ENCODE measurements at places on chromosomes 13 and 19. TPM values are rescaled to one million over a fixed set of nuclear protein-coding genes. Genes with fewer than 3 reads are reported as not detected.

The NDUFB7 gene
- total RNA-seq: 501 TPM

The ZNF426 gene
- total RNA-seq: 14.1 TPM

DNA sequence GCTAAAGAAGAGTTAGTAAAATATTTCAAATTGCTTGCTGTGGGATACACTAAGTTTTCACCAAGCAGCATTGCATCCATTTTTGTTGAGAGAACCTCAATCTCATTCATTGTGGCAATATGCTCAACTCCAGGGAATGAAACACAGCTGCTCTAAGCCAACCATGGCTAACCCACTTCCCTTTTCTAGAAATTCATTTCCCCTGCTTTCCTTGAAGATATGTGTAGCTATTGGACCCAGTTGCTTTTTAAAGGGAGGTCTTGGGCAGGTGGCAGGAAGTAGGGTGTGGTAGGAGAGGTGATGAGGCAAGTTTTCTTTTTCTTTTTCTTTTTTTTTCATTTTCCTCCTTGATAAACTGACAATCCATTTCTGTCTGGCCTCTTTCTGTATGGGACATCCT, 452.2 kb downstream of the FGF14 start:
- H3K27me3 ChIP-seq: no peaks in the 10 kb centered on the region
- H3K36me3 ChIP-seq: no peaks in the 10 kb centered on the region
- no peak overlapping the region for H3K27ac ChIP-seq
- peaks cover 3% of the 10 kb centered on the region for H3K4me1 ChIP-seq
- H3K4me3 ChIP-seq: no peak overlapping the region
- DNase-seq: no peak

GRCh38 chr19:18966307-18966706, 25.3 kb upstream of the HOMER3 start:
- H3K4me3 ChIP-seq: no peak overlapping the region
- peak overlapping the region; percentile 74 for H3K27ac ChIP-seq

- H3K36me3 ChIP-seq: peaks cover 19% of the 10 kb centered on the region
- H3K4me3 ChIP-seq: peak within 1 kb of the TSS; percentile 65
- no peak within 1 kb of the TSS for H3K27ac ChIP-seq
- H3K4me1 ChIP-seq: peaks cover 24% of the 10 kb centered on the region
Measured at GRCh38 chr19:18895824-18896341, at the start of gene CERS1. Gene CERS1, minus strand, starts transcription at chr19:18896158. Its CDS starts 86 bp downstream, at chr19:18896072.

GRCh38 chr13:106681997-106682396, 114.1 kb upstream of the ARGLU1 start:
- no peak overlapping the region for H3K4me3 ChIP-seq
- peaks cover 32% of the 10 kb centered on the region for H3K4me1 ChIP-seq
- H3K36me3 ChIP-seq: no peaks in the 10 kb centered on the region
- peak overlapping the region; percentile 53 for H3K27ac ChIP-seq
- H3K27me3 ChIP-seq: no peaks in the 10 kb centered on the region

DNA sequence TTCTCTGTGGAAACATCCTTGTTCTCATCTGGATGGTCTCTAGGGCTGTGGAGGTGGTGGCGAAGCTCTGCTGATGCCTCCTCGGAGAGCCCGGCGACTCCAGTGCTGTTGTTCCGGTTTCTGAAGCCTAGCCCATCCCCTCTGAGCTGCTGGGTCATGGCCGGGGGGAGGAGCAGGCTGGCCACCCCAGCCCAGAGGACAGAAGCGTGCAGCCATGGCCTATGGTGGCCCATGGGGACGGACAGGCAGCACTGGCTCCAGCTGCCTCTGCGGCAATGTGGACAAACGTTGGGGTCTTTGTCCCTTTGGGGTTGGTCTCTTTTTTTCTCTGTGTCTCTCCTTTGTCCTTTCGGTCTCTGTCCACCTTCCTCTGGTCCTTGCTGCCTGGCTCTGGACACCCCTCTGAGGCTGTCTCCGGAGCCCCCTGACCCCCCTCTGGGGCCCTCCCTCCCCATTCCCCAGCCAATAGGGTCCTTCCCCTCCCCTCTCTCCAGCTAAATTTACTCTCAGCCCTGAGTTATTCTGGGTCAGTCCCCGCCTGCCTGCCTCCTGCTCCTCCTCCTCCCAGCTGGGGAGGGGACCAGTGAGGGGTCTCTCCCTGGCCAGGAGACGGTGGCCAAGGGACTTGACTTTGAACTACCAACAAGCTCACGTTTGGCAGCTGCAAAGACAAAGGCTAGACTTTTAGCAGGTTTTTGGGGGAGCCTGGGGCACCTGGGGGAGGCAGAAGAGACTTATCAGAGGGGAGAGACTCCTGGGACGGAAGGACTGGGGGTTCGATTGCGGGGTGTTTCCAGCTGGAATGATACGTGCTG, at the start of gene HRC:
HRC (minus strand) TSS at position 392 of the 815 bp plus-strand sequence; CDS start at position 233, 159 bp downstream.
- H3K4me1 ChIP-seq: peaks cover 64% of the 10 kb centered on the region
- H3K27ac ChIP-seq: peak within 1 kb of the TSS; percentile 95
- H3K27me3 ChIP-seq: no peaks in the 10 kb centered on the region
- H3K36me3 ChIP-seq: no peaks in the 10 kb centered on the region
- DNase-seq: peak; percentile 76
- peak within 1 kb of the TSS; percentile 80 for H3K4me3 ChIP-seq

DNA sequence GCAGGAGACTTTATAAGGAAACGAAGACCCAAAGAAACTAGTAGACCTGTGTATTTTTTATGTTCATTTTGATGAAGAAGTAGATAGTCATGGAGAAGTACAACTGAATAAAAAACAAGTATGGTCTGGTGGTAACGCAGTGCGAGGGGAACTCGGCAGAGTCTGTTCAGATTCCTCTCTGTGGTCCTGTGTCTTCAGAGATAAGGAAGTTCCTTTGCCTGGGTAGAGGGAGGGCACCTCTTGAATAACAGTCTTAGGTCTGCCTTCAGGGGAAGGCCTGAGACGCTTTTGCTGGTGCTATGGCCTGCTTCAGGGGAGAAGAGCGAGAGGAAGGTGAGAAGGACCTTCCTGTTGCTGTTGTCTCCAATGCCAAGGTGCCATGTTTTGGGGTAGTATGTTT, 25.9 kb upstream of the SLC46A3 start:
- no peak for DNase-seq
- H3K27me3 ChIP-seq: no peaks in the 10 kb centered on the region
- no peaks in the 10 kb centered on the region for H3K36me3 ChIP-seq
- H3K4me1 ChIP-seq: no peaks in the 10 kb centered on the region

DNA sequence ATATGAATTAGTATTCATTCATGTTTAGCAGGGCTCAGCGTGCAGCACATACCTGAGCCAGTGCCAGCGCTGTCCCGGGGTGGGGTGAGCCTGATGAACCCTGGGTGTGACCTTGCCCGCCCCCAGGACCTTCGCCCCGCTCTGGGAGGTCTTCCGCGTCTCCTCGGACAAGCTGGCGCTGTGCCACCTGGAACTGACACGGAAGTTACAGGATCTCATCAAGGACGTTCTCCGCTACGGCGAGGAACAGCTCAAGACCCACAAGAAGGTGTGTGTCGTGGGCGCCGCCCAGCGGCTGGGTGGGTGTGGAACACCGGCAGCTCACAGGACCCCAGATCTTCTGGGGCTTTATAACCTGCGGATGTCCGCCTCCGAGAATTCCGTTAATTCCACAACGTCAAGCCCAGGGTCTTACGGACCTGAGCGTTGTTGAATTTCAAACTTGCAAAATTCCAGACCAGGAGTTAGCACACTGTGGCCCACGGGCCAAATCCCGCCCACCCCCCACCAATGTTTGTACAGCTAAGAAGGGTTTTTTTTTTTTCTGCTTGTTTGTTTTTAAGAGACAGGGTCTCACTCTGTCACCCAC, 15.4 kb downstream of the FCHO1 start:
- H3K36me3 ChIP-seq: no peaks in the 10 kb centered on the region
- DNase-seq: peak; percentile 76
- no peak overlapping the region for H3K27ac ChIP-seq
- peak overlapping the region; percentile 47 for H3K4me3 ChIP-seq

GRCh38 chr13:28935104-28935503, 115.0 kb downstream of the MTUS2 start:
- no peaks in the 10 kb centered on the region for H3K36me3 ChIP-seq
- no peak overlapping the region for H3K4me3 ChIP-seq
- no peak for DNase-seq
- H3K27ac ChIP-seq: no peak overlapping the region

DNA sequence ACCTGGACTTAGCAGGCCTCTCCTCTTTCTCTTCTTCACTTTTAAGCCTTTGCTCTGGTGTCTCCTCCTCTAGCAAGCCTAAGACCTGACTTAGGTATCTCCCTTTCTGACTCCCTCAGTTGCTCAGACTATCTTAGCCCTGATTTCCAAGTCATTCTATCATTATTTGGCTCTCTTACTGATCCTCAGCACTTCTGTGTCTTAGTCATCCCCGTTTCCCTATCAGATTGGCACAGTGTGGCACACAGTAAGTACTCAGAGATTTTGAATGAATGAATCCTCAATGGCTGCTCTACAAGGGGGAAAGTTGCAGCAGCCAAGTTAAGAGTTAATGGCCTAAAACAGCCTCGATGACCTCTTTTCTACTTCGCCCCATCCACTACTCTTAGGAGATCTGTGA, 8.2 kb downstream of the KCTD12 start:
- no peak overlapping the region for H3K4me3 ChIP-seq
- H3K4me1 ChIP-seq: peaks cover 45% of the 10 kb centered on the region
- peak overlapping the region; percentile 89 for H3K27ac ChIP-seq
- H3K36me3 ChIP-seq: no peaks in the 10 kb centered on the region
- DNase-seq: no peak
